ENCODE measurements at places on chromosomes 4 and X.

GRCh38 chrX:9525511-9526248 is 60.8 kb downstream of the TBL1X start:
- DNase-seq, result no peak

GRCh38 chr4:183240581-183241321 is 79.3 kb downstream of the CLDN22 start:
- no peak for DNase-seq

- DNase-seq, result no peak
Measured at GRCh38 chr4:3515646-3516045, 16.6 kb downstream of the LRPAP1 start.

- DNase-seq, result no peak
Measured at GRCh38 chr4:27206009-27206408, 345.4 kb downstream of the STIM2 start.

DNA sequence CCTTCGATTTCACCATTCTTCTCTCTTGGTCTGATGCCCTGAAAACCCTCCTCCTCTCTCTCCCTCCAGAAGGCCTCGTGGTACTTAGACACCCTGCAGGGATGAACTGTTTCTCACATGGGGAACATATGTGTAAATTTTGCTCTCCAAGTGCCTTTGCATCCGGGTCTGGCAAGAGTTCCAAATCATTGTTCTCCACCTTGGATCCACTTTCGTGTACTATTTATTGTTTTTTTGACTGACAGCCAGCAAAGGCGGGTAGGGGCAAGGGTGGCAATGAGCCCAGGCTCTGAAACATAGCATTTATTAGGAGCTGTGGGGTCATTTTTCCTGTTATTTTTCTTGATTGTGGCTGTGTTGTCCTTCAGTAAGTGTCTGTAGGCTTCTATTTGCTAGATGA is 81.7 kb downstream of the RTL5 start:
- DNase-seq, result no peak

DNA sequence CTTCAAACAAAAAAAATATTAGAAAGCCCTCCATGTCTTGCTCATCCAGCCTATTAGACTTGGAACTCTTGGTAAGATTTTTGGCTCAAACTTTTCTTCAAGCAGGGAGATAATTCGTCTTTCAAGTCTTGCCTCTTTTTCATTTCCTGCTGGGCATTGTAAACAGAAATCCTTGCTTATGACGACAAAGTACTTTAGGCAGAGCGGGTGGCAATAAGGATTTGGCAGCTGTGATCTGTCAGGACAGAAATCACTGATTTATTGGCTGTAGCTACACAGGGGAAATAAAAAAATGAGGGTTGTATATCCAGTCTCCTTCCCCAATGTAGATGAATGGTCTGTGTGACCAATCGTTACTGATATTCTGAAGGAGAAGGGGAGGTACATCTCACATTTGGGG is 121.6 kb downstream of the SLC4A4 start:
- DNase-seq, result no peak

DNA sequence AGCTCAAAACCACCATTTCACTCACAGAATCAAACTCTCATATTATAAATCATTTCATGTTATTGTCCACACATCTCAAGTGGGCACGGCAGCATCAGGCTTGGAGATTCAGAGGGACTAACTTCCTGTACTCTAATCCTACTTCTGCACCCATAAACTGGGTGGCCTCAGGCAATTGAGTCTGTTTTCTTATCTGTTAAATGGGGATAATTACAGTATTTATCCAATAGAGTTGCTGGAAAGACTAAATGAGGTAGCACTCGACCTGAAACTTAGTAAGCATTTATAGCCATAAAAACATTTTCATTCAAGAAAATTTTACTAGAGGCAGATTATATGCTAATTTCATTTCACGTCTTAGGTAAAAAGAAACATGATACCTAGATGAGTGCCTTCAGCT is 13.0 kb downstream of the TBC1D1 start:
- no peak for DNase-seq

DNA sequence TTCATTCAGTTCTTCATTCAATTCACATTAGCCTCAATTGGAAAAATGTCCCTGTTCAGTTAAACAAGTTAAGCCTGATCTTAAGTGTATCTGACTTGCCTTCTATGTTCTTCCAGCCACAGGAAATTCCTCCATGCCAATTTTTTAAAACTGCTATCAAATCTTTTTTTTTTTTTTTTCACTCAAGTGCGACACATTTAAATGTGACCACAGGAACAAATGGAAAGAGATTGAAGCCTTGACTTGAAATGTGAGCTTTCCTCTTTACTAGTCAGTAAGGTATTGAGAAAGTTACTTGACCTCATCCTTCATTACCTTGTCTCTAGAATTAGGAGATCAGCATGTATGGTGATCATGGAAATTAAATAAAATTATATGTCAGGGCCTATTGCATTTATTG is 165.1 kb downstream of the SLIT2 start:
- DNase-seq, result no peak

- DNase-seq, result no peak
Measured at GRCh38 chrX:49157194-49157593, 5.4 kb upstream of the MAGIX start.

- no peak for DNase-seq
Measured at GRCh38 chr4:150355418-150355817, 226.5 kb upstream of the MAB21L2 start.

GRCh38 chrX:52933976-52934703 is 24.2 kb downstream of the FAM156A start:
- DNase-seq, result peak; percentile 63

DNA sequence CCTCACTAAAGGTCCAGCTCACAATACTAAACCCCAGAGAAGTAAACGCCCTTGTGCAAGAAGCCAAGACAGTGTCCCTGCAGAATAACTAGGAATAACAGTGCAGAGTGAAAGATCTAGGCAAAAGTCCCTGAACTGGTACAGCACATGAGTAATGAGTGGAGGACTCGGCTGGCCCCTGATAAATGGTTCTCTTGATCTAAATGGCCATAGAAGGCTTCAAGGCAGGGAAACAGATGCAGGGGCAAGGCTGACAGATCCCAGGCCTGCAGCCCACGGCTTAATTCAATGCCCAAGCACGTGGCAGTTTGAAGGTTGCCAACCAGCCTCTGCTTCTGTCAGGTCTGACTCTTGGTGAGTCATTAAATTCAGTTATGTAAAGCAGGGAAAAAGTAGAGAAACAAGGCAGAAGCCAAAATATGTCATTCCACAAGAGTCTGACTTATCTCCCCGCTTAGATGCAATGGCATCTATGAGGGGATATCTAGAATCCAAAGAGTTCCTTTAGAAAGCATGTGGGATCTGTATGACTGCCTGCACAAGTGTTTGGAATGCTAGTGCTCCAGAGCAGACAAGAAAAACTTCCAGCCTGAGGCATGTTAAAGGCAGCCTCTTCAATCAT is 121.3 kb downstream of the PRDM5 start:
- DNase-seq, result no peak

DNA sequence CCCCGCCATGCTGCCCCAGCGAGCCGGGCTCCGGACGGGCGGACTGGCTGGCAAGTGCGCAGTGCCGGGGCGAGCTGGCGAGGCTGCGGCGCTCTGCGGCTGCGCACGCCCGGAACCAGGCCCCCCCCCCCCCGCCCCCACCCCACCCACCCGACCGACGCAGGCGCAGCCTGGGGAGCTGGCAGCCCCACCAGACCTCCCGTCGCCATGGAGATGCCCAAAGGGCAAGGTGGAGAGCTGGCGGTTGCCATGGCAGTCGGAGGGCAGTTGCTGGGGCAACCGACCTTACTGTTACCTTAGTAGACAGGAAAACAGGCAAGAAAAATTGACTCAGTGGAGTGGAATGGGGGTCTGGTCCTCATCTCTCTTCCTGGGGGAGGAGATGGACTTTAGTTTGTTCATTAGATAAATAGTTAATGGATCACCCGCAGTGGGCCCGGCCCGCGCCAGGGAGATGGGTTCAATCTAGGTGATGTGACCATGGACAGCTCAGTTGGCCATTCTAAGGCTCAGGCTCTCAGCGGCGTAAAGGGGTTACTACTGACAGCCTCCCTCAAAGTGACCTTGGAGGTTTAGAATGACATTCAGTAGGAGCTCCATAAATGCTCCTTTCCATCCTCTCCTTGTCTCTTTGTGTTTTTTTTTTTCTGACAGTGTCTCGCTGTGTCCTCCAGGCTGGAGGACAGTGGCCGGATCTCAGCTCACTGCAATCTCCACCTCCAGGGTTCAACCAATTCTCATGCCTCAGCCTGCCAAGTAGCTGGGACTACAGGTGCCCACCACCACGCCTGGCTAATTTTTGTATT is at the start of gene PCSK1N:
Gene PCSK1N (minus strand): TSS at position 87 of the 806 bp plus-strand sequence. CDS start 78 bp downstream, at position 9.
- DNase-seq, result no peak

DNA sequence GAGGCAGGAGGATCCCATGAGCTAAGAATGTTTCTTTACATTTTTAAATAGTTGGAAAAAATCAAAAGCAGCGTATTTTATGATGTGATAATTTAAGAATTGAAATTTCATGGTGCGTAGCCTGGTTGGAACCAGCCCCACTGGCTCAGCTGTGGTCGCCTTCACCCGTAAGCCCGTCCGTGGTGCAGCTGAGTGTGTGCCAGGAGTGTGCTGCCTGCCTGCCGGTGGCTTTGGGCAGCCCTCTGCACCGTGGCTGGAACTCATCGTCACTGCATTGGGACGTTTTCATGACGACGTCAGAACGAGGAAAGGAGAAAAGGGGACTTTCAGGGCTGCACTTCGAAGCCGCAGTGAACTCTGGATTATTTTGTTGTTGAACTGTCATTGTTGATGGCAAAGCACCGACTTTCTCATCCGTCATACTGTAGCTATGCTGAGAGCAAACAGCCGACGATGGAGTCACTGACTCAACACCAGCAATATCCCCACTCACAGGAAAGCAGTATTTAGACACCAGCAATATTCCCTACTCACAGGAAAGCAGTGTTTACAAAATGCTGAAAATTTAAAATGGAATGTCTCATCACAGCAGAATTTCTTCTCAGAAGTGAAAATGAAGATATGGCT is 35.1 kb downstream of the PCGF3 start:
- no peak for DNase-seq

- DNase-seq, result no peak
Measured at GRCh38 chrX:17802756-17803155, 58.3 kb downstream of the RAI2 start.

GRCh38 chrX:48560056-48560455 is 14.2 kb upstream of the RBM3 start:
- no peak for DNase-seq

- DNase-seq, result no peak
Measured at GRCh38 chr4:109067508-109068235, 234.8 kb downstream of the COL25A1 start.

DNA sequence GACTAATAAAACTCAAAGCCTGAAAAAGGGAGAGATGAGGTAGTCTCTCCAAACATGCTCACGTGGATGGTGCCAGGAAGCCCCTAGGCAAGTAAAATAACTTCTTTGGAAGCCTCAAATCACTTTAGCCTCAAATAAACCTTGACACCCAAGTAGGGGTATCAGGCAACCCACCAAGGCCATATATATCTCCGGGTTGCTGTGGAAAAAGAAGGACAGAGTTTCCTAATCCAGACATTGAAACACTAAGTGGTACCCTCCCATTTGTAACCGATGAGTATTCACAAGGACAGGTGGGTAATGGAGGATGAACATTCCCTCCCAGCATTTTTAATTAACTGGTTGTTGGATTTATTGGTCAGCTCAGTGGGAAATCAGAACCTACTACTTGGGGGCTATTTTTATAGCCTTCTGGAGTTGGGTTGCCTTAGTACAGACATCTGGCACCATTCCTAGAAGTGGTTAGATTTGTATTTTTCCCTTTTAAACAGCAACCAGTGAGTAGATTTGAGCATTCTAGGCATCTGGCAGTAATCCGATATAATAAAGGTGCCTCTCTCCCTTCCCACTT is 87.7 kb downstream of the GPC3 start:
- no peak for DNase-seq

DNA sequence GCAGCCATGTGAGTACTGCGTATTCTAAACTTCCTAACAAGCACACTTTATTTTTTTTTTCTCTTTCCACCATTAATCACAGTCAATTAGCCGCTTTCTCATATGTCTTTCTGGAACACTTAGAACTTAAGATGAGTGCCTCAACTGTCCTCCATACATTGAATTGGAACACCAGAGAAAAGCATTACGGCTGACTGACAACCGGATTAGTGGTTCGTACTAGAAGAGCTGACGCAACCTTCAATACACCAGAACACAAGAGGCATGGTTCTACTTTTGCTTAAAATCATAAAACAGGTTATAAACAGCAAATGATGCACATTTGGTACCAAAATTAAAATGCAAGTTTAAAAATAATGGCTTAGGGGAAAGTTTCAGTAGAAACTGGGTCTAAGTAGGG is 3.3 kb downstream of the TMEM47 start:
- DNase-seq, result no peak

GRCh38 chr4:82428969-82429727 is 1.1 kb downstream of the HNRNPDL start:
- peak; percentile 78 for DNase-seq

GRCh38 chrX:70016513-70016912 is 33.2 kb downstream of the AWAT2 start:
- no peak for DNase-seq

DNA sequence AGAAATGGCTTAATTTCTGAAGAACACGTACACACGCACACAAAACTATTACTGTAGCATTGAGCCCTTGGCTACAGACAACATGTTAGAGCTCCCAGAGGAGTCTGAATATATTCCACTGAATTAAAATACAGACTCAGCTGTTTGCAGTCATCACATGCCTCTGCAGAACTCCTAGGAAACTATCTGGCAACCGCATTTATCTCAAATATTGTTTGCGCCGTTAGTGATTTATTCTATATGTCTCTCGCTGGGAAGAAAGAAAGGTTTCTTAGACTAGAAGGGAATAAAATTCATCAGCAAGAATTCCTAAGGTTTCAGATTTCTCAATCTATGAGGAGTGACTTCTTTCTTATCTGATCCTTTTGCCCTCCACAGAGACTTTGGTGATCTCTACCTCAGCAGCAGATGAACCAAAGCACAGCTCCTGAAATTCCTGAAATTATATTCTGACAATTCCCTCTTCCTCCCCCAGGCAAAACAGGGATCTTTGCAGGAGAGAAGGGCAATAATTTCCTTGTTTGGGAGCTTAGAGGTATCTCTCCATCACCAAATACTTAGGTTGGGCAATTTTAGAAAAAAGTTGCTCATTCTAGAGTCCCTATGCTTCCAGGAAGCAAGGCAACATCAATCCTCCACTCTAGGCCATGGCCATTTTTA is 199.2 kb downstream of the APBB2 start:
- no peak for DNase-seq

- DNase-seq, result no peak
Measured at GRCh38 chr4:80237992-80238391, 28.5 kb upstream of the FGF5 start.

DNA sequence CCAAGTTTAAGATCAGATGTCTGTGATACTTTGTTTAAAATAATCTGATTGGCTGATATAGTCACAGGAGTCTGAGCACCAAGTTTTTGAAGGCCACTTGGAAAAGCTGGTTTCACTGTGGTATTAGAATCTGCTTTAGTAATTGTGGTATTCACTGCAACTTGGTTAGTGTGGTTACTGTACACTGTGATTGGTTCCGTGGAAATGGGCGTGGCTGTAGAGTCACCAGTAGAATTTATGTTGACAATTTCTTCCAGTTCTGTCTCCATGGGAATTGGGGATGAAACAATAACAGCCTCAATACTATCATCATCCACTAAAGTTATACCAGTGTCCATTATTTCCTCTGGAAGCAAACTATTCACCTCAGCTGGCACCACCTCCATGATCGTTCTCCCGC is 26.2 kb downstream of the LIN54 start:
- no peak for DNase-seq

- DNase-seq, result no peak
Measured at GRCh38 chr4:120922381-120923206, at the start of gene PRDM5. PRDM5 (minus strand) TSS chr4:120922726; CDS start chr4:120922608, 118 bp downstream.
